ENCODE measurements at places on chromosomes 7 and 10.
A peak's percentile ranks its signal among the peaks of the same experiment; 100 is the strongest.

- DNase-seq, result no peak
These were observed 2.0 kb downstream of the MRPL43 start for GRCh38 chr10:100985336-100985735.

GRCh38 chr10:21078410-21079329, 181.6 kb upstream of the NEBL start:
- peak; percentile 69 for DNase-seq

- DNase-seq, result no peak
These were observed 397.5 kb upstream of the GALNT17 start for GRCh38 chr7:70734411-70734810.

GRCh38 chr10:59944339-59944935, 38.1 kb upstream of the CCDC6 start:
- no peak for DNase-seq
